Peyer's patch (tissue), 4 donors: ENCODE measurements at places on chromosomes 11 and 22.

DNA sequence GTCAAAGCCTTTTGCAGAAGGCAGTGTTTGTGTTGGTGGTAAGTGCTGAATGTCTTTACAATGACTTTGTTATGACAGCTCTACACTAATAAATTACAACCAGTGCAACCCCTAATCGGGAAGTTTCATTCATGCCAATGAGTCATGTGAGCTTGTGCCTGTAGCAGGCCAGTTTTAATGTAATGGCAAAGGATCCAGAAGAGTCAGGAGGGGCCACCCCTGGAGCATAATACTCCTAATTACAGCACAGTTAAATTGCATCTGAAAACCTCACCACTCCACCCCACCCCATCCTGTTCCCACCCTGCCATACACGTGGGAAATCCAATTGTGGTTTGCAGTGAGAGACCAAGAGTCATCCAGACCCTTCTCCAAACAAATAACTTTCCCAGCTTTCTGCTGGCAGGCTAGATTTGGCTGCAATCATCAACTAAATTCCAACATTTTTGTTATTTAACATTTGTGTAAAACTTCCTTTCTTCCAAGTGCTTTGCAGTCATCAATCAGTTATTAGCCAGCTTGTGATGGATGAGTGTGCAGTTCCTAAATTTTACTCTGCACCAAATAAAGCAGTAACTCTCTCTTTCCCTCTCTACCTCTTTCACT, 277.3 kb upstream of the FAT3 start:
- no peak for DNase-seq

- DNase-seq, result no peak
Measured at GRCh38 chr22:30891443-30891755, 77.2 kb downstream of the MORC2 start.

DNA sequence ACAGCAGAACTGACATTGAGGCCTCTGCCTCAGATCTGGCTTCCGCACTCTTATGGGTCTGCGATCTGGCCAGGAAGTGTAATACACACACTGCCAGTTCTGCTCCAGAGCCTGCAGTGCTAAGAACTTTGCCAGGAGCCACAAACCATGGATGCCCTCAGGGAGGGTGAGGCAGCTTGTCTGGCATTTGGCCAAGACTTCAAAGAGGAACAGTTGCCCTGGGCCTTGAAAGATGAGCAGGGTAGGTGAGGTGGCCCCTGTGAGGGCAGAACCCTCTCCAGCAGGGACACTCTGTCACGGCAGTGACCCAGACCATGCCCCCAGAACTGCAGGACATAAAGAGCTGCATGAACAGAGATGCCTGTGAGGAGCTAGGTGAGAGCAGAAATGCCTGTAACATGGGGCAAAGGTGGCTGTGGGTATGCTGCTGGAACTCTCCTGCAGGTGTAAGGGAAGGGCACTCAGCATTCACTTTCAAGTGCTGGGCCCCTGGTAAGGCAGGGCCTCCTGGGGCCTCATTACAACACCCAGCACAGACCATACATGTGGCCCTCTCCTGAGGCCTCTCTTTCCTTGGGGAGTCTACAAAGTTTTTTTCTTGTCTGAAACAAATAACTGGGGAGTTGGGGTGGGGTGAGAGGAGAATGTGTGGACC, 47.3 kb downstream of the NEU3 start:
- no peak for DNase-seq

DNA sequence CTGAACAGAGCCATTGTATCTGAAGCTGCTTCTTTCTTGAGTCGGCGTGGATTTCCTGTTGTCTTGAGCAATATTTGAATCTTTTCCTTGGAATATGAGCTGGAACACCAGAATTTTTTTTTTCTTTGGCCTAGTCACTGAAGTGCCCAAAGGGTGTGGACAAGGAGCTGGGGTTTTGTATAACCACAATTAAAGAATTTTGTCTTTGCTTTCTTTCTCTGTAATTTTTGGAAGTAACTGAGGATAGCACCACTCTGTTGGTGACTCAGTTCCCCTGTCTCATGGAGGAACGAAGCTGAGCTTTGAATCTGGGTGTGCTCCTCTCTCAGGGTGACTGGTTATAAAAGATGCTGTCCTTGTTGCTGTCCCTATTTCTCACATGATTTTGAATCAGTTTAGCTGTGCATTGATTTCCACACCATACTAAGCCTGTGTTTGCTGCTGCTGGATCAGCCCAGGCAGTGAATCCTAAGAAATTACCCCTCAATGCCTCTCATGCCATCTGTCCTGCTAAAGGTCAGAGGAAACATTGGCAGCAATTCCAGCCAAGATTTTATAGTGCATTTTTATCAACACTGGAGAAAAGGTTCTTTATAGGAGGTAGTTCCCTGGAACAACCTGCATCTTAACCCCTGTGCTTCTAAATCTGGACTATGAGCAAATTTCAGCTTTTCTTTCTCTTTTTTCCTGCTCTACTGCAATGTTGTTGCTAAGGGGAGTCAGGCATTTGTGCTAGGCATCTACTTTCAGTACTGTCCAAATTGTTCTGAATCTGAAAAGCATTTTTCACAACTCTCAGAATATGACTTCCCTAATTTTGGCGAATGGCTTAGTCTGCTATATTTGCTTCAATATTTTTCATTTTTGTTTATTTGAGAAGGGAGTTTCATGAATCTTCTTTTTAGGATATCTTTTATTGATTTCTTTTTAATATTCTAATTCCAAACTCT, 540.8 kb downstream of the SOX6 start:
- DNase-seq, result no peak

DNA sequence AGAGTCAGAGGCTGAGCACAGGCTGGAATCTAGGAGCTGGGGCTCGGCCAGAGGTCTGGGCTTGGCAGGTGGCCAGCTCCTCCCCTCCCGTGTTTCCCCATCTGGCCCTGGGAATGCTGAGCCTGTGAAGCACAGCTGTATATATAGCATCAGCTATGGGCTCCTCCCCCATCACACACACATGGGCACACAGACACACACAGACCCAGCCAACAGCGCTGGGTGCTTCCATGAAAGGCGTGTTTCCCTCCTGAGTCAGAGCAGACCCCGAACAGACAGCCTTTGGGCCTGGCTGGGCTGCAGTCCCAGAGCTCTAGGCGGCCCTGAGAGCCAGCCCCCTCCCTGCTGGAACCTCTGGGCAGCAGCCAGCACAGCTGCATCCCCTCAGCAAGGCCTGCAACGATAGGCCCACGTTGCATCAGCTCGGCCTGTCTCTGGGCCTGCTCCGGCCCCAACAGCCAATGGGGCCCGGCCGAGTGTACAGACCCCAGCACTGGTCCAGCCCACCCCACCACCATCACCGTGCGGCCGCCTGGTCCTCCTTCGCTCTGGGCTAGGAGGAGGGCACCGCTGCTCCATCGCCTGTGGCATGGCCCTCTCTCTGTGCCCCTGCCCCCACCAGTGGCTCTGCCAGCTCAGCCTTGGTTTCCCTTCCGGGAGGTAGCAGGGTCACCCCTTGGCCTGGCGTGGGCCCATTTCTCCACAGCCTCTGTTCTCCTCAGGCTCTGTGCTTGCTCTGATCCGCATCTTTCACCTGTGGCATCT, 7.6 kb upstream of the SERPINH1 start:
- DNase-seq, result peak; percentile 73

GRCh38 chr11:77752516-77752915, 68.0 kb downstream of the RSF1 start:
- no peak for DNase-seq

GRCh38 chr11:12694183-12694531, 19.9 kb downstream of the TEAD1 start:
- no peak for DNase-seq

DNA sequence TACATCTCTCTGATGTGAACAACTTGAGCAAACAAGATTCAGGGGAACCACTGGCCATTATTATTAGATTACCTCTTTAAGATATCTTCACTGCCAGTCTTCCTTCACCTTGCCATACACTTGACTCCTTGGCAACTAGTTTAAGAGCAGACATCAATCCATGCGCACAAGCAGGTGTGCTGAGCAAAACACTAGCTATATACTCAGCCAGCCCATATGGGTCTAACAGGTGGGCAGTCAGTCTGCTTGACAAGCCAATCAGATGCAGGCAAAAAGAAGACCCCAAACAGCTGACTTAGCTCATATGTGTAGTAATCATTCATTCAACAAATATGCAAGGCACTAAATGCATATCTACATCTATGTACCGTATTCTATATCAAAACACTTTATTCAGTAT, 101.2 kb downstream of the SIK3 start:
- no peak for DNase-seq

DNA sequence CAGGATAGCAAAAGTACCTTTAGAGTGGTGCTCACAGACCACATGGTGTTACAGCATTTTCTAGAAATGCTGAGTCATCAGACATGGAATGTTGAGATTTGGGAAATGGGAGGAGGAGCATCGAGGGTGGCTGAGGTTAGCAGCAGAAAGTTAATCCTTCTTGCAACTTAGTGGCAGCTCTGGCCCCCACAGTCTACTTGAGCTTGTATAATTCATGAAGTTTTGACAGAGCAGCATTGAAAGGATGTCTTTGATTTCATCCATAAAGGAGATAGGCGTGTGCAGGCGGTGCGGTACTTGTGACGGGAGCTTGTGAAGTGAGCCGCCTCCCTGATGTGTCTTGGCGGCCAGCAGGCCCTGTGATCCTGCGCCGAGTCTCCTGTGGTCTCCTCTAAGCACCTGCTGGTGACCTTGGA, 330.5 kb downstream of the TBC1D22A start:
- peak; percentile 33 for DNase-seq

DNA sequence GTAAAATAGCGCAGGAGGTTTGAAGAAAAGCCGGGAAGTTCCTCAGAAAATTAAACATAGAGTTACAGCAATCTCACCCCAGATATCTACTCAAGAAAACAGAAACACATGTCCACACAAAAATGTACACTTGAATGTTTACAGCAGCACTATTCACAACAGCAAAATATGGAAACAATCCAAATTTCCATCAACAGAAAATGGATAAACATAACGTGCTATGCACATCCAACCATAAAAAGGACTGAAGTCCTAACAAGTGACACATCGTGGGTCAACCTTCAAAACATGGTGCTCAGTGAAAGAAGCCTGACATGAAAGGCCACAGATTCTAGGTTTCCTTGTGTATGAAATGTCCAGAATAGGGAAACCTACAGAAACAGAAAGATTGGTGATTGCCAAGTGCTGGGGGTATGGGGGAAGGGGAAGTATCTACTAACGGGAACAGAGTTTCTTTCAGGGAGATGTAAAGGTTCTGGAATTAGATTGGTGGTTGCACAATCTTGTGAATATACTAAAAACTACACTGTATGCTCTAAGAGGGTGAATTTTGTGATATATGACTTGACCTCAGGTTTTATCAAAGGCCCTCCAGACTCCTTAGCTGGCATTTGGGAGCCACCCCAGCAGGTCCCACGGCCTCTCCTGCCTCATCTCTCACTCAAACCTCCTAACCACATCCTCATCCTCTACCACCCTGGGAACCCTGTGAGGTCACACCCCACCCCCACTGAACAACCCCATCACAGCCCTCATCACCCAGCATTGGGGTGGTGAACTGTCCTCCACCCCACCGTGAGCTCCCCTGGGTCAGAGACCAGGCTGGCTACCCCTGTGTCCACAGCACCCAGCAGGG, 69.2 kb upstream of the PRR5 start:
- DNase-seq, result no peak
